Osteocyte (in vitro differentiated cells): ENCODE measurements at places on chromosomes 12 and 14. TPM values are rescaled to one million over a fixed set of nuclear protein-coding genes. Genes with fewer than 3 reads are reported as not detected.
A peak's percentile ranks its signal among the peaks of the same experiment; 100 is the strongest.

NOXRED1 gene
- 0.35 and 0.84 TPM in 2 replicates for total RNA-seq

RERG gene
- 83.8 and 92.7 TPM in 2 replicates for total RNA-seq

COPS7A gene
- 61.4 and 73.0 TPM in 2 replicates for total RNA-seq

VDR gene
- 1.9 and 2.7 TPM in 2 replicates for total RNA-seq

ASCL1 gene
- not detected in 2 replicates for total RNA-seq

MYH6 gene
- not detected in 2 replicates for total RNA-seq

BCL11B gene
- 0.16 and 0.18 TPM in 2 replicates for total RNA-seq

SYCP3 gene
- not detected in 2 replicates for total RNA-seq

GRCh38 chr14:37623426-37623951 lies 28.1 kb downstream of the TTC6 start:
- peaks cover 4% of the 10 kb centered on the region for H3K4me1 ChIP-seq
- no peak overlapping the region for H3K27ac ChIP-seq
- DNase-seq: no peak
- H3K4me3 ChIP-seq: no peak overlapping the region

GRCh38 chr14:91956616-91957015 lies 9.1 kb upstream of the FBLN5 start:
- H3K36me3 ChIP-seq: no peaks in the 10 kb centered on the region
- peaks cover 3% of the 10 kb centered on the region for H3K4me1 ChIP-seq
- no peak overlapping the region for H3K27ac ChIP-seq
- no peak overlapping the region for H3K4me3 ChIP-seq
- peak; percentile 49 for DNase-seq
- no peaks in the 10 kb centered on the region for H3K27me3 ChIP-seq

DNA sequence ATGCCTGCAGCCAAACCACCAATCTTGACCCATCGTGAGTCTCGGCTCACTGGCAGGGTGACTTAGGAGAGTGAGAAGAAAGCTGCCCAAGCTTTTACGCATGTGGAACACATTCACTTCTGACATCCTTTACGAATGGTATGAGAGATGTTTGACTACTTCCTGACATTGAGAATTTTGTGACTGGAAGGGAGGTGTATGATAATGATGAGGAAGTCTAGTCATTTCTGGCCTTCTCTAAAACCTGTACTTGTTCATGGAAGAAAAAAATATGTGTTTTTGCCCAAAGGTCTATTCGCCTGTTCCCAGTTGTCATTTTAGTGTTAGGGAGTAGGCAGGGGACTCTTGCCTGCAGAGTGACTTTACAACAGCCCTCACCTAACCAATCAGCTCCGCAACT lies 227.2 kb upstream of the ATP2B1 start:
- no peaks in the 10 kb centered on the region for H3K27me3 ChIP-seq
- DNase-seq: no peak
- no peak overlapping the region for H3K27ac ChIP-seq
- H3K4me3 ChIP-seq: no peak overlapping the region

DNA sequence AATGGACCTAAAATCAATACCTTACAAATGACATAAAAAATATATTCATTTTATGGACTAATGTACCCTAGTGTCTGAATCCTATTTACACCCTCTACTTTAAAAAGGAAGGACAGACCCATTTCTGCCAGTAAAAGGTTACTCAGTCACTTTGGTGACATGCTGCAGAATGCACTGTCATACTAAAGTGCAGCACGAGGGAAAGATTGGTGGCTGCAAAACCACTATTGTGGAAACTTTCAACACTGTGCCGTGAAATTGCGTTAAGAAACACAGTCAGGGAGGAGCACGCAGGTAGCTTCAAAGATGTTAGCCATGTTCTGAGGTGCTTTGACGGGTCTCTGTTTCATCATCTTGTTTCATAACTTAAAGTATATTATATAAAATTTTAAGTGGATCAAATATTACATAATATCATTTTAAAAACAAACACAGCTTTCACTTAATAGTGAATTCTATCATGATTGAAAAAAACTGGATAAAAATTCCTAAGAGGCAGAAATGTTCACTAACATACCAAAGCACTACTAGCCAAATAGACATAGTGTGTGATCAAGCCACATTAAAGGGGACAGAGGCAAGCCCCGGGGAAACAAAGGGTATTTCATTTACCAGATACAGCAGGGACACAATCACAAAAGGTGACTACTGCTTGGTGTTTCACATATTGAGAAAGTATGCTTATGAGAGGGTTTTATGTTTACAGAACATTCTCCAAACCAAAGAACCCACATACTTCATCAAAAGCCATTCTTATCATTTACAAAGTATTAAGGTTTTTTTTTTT lies 330.8 kb upstream of the SOX5 start:
- no peaks in the 10 kb centered on the region for H3K36me3 ChIP-seq
- no peak for DNase-seq
- no peaks in the 10 kb centered on the region for H3K4me1 ChIP-seq

- no peak overlapping the region for H3K4me3 ChIP-seq
- DNase-seq: no peak
- no peaks in the 10 kb centered on the region for H3K27me3 ChIP-seq
- peaks cover 15% of the 10 kb centered on the region for H3K36me3 ChIP-seq
- peaks cover 59% of the 10 kb centered on the region for H3K4me1 ChIP-seq
Observed at GRCh38 chr12:65536351-65536750, 257.9 kb downstream of the MSRB3 start.
